ENCODE measurements at places on chromosomes 7 and 10.
A peak's percentile ranks its signal among the peaks of the same experiment; 100 is the strongest.

GRCh38 chr7:4762121-4763055 lies 13.0 kb upstream of the AP5Z1 start:
- no peak for DNase-seq

DNA sequence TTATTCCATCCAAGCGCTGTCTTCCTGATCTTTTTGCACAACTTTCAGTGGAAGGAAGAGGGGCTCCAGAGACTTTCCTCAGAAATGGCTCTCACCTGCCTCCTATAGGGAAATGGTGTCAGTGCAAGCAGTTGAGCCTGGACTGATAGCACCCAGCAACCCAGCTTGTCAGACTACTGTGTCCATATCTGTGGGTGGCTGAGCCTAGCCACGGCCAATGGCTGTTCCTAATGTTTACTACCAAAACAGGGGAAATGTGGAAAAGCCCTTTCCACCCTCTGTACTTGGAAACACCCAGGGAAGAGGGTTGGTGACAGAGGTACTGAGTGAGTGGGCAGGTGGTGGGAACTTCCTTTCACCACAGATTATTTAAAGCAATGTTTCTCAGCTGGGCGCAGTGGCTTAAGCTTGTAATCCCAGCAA lies 4.3 kb upstream of the YKT6 start:
- DNase-seq: peak; percentile 39

DNA sequence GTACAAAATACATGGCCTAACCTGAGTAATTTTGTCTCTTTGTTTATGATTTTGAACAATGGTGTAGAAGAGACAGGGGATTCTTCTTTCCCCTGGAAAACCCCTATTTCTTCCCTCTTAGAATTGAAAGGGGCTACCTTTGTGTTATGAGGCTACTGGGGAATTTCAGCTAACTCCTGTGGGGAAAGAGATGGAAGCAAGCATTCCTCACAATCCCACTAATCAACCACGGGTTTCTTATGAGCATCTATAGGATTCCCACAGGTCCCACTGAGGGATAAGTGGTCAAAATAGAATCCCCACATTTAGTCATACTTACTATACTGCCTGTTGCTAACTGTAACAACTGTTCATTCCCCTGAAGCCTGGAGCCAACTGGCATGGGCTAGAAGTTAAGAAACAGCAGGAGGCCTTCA lies 32.2 kb upstream of the ITGB8 start:
- DNase-seq: no peak

DNA sequence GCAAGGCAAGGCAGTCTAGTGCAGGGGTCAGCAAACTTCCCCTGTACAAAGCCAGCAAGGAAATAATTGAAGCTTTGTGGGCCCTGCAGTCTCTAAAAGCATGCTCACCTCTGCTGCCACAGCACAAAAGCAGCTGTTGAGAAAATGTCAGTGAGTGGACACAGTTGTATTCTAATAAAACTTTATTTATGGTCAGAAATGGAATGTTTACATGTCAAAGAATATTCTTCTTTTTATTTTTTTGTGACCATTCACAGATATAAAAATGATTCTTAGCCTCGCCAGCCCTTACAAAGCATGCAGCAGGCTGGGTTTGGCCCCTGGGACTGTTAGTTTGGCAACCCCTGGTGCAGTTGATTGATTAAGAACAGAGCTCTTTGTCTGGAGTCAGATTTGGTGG lies 192.4 kb downstream of the BUB3 start:
- no peak for DNase-seq

- DNase-seq: no peak
Measured at GRCh38 chr7:117871401-117871777, 1.9 kb downstream of the CTTNBP2 start.

- DNase-seq: no peak
Measured at GRCh38 chr7:25953859-25954258, 198.1 kb upstream of the NFE2L3 start.

- DNase-seq: no peak
Measured at GRCh38 chr7:151665368-151665767, 145.7 kb upstream of the RHEB start.

GRCh38 chr7:100673942-100674410 lies 436 bp downstream of the GNB2 start:
- DNase-seq: peak; percentile 57

DNA sequence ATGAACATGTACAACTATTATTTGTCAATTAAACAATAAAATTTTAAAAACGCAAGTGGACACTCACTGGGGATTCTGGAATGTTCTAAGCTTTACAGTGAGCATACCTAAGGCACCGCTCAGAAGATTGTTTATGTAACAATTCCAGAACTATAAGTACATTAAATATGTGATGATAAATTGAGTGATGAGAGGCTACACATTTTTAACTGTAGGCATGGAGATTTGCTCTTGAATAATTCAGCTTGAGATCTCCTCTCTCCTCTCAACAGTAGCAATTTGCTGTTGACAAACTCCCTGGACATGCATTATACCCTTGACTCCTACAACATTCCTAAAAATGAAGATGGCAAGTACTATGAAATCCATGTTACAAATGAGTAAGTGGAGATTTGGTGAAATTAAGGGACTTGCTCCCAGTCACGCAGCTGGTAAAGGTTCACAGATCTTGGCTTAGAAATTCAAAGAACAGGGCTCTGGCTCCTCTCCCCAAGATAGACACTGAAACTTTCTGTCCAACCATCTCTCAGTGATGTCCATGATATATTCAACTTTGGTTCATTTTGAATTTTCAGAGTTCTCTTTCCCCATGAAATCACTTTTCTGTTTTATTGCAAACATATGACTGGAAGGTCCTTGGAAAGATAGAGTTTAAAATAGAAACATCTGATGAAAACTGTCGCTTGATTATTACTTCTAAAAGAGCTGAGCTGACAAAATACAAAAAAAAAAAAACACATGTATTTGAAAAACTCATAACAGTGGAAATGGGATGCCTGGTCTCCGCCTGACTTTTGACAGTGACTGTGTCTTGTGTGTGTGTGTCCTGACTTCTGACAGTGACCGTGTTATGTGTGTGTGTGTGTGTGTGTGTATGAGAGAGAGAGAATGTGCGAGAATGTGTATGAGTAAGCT lies 488.3 kb downstream of the TNS3 start:
- no peak for DNase-seq

- no peak for DNase-seq
Measured at GRCh38 chr10:34748767-34749166, 66.3 kb downstream of the PARD3 start.

- DNase-seq: no peak
Measured at GRCh38 chr7:47557694-47558670, 23.9 kb downstream of the TNS3 start.

DNA sequence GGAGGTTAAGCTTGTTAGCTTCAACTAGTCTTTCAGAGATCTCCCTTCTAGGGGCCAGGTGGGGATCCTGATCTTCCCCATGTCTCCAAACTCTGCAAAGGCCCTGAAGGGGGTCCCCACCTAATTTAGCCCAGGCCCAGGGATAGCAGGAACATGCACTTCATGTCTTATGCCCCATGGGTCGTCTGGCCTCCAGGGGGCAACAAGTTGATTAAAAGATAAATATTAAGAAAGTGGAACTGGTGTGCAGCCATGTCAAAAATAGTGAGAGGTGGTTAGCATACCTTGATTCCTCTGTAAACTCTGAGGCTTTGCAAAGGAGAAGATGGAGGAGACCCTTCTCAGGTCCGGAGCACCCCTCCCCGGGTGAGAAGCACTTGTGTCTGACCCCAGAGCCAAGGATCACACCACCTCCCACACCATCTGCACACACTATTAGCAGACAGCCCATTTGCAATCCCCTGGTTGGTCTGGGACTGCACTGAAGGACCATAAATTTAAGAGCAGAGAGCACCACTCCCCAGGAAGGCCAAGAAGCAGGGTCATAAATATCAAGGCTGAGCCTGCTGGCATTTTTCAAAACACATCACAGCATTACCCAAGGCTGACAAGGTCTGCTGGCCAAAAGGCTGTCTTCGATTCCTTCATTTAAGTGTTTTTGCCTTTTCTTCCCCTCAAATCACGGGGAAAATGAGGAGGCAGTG lies 44.2 kb upstream of the LRRC18 start:
- DNase-seq: no peak

- peak; percentile 54 for DNase-seq
Measured at GRCh38 chr7:1986366-1987083, 246.2 kb downstream of the MAD1L1 start.

DNA sequence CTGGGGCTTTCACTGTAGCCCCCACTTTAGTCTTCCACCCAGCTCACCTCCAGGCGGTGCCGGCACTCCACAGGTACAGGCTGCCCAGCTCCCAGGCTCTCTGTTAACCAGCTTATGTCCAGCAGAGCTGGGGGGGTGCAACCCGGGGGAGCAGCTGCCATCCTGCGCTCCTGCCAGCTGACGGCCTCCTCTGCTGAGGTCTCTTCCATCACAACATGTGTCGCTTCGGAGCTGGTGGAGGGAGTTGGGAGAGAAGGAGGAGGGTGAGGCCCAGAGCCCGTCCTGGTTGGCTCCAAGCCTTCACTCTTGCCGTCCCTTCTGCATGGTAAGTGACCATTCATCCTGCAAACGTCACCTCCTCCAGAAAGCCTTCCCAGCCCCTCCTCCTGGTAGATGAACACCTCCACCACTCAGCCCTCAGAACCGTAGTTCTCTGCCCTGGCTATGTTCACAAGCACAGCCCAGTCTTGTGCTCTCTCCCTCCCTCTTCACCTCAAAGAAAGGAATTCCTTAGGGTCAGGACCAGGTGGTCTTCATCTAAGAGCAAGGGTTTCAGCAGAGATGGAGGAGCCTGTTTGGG lies 1.6 kb downstream of the POLM start:
- no peak for DNase-seq

GRCh38 chr7:21920936-21921335 lies 24.8 kb downstream of the CDCA7L start:
- DNase-seq: no peak

All from CD4-positive, alpha-beta T cell treated with Interleukin-17A for 1 hour (primary cell).